Stimulated activated CD4-positive, alpha-beta T cell treated with anti-CD3 and anti-CD28 coated beads, Interleukin-12 subunit alpha, Interleukin-12 subunit beta, amount 100 ng/mL, for 48 hours (primary cell): ENCODE measurements at places on chromosomes 5 and 9.

DNA sequence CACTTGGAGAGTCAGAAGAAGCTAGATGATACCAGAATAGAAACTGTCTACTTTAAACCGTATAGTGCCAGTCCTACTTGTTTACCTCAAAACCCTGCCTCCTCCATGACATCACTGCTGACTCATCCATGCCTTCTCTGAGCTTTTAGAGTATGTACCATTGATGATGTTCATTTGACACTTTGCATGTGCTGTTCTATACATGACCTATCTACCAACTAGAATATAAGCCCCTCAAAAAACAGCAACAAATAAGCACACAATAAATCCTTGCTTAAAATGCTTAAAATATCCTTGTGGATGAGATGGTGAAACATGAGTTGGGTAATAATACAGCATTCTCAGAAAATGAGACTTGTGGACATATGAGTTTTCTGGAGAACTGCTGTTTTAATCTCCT, 2.6 kb downstream of the CTNNAL1 start:
- DNase-seq: peak; percentile 67

DNA sequence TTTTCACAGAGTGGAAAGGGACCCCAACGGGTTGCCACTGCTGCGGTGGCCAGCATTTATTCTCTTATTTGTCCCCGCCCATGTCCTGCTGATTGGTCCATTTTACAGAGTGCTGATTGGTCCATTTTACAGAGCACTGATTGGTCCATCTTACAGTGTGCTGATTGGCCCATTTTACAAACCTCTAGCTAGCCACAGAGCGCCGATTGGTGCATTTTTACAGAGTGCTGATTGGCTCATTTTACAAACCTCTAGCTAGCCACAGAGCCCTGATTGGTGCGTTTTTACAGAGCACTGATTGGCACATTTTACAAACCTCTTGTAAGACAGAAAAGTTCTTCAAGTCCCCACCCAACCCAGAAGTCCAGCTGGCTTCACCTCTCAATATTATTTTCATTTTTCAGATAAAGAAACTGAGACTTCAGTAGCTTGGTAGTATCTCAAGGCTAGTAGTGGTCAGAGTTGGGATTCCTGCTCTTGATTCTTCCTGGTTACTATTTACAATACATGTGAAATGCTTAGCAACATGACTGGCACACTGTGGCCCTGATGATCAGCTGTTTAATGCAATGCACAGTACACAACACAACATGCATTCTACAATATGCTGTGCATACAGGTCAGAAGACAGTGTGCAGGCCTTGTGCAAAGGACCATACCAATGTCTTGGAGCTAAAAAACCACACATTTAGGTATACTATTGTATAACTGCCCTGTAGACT, 63.6 kb upstream of the BOD1 start:
- DNase-seq: no peak

GRCh38 chr5:127564002-127564769, 46.7 kb downstream of the PRRC1 start:
- no peak for DNase-seq

GRCh38 chr9:69324549-69325401, at the start of gene ENTREP1:
Gene ENTREP1 (plus strand): TSS chr9:69325215. CDS start chr9:69325310, 95 bp downstream.
- no peak for DNase-seq

DNA sequence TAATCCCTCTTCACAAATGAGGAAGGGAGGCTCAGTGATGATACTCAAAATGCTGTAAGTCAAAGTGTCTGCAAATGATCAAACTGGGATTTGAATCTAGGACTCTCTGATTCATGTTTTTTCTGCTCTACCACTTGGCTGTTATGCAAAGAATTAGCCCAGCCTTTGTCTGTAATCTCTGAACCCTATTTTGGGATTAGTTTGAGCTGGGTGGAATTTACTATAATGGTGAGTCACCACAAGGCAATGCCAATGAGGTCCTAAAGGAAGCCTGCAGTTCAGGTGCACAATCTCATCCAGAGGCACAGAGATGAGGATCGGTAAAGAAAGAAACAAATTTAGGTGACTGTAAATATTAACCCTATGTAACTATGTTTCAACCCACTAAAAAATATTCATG, 29.2 kb downstream of the RFK start:
- no peak for DNase-seq

- DNase-seq: no peak
Measured at GRCh38 chr5:158854260-158854783, 245.4 kb downstream of the EBF1 start.

DNA sequence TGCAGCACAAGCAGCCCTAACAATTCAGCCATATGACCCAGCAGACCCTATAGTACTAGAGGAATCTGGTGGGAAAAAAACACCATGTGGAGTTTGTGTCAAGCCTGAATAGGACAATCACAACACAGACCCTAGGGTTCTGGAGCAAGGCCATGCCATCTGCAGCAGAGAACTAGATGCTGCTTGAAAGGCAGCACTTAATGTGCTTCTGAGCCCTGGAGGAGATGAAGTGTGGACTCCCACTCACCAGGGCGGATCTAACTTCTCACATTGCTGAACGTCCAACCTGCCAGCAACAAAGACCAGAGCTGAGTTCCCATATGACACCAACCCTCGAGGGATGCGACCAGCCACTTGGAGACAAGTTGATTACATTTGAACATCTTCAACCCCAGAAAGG, 43.2 kb downstream of the GABBR2 start:
- no peak for DNase-seq

DNA sequence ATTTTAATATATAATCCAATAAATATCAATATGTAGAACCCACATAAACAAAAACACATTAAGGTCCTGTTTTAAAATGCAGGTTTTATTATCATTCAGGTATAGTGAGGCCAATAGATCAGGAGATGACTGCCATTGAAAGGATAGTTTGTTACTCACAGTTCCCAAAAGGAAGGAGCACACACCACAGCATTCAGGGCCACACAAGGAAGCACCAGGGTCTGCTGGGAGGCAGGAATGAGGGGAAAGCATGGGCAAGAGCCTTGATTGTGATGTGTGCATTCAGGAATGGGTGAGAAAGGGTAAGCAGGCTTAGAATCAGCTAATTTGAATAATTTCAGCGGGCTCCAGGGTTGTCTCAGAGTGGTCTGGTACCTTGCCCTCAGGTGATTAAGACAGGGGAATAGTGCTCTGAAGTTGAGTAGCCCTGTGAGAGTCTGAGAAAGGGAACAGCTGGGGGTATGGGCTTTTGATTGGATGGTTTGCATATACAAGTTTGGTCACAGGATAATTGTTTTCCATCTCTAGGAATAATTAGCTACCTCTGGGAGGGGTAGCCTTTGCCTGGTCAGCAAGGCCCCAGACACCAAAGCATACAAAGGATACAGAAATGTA, 19.8 kb upstream of the OTULIN start:
- DNase-seq: no peak

DNA sequence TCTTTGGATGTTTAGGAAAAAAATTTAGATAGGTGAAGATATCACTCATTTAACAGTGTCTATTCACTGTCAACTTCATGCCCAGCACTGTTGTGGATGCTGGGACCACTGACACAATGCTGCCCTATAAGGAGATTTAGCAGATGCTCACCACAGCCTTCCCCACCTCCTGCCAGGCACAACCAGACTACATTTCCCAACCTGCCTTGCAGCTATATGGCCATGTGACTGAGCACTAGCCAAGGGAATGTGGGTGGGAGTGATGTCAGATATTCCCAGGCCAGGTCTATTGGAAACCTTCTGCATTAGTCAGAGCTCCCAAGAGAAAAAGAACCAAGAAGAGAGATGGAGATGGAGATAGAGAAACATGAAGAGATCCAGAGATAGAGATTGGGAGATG, 302.6 kb upstream of the TAS2R1 start:
- DNase-seq: no peak

DNA sequence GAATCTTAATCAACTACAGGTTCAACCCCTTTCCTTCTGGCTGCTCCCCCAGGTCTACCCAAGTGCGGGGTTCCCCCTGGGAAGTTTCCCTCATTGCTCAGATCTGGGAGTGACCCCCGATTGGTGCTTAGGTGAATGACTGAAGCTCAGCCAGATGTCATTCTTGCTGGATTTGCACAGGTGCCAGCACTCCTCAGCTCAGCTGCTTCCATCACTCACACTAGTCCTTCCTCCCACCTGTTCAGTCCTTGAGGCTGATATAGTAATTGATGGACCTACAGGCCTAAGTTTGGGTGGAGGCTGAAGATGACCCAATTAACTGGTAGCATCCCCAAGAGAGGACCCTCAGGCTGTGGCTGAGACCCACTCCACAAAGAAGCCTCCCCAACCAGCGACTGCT, 32.9 kb downstream of the PRLR start:
- no peak for DNase-seq
